ENCODE measurements at places on chromosomes 12 and 14. TPM values are rescaled to one million over a fixed set of nuclear protein-coding genes. Genes with fewer than 3 reads are reported as not detected.

PTPRO gene
- 0.25 TPM for total RNA-seq

CNOT2 gene
- total RNA-seq, result 66.2 TPM

LAG3 gene
- total RNA-seq, result 25.1 TPM

C12orf54 gene
- total RNA-seq, result not detected

TAS2R42 gene
- not detected for total RNA-seq

AKAP3 gene
- 1.8 TPM for total RNA-seq

DNA sequence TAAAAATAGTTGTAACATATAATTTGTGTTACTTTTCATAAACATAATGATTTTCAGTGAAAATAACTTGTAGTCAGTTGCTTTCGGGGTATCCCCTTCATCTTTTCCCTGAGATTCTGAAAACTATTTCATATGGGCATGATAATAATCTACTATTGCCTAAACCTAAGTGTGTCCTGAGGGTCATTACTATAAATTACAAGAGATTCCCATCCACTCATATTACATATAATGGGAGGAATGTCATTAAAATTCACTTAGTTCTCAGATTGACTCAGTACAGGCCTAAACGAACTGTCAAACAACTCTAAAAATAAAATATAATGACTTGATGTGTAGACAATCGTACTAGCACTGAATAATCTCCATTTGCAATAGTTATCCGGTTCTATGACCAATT, 72.7 kb downstream of the PTPRR start:
- no peak overlapping the region for H3K4me3 ChIP-seq
- H3K36me3 ChIP-seq, result no peaks in the 10 kb centered on the region
- H3K27ac ChIP-seq, result no peak overlapping the region
- DNase-seq, result no peak

DNA sequence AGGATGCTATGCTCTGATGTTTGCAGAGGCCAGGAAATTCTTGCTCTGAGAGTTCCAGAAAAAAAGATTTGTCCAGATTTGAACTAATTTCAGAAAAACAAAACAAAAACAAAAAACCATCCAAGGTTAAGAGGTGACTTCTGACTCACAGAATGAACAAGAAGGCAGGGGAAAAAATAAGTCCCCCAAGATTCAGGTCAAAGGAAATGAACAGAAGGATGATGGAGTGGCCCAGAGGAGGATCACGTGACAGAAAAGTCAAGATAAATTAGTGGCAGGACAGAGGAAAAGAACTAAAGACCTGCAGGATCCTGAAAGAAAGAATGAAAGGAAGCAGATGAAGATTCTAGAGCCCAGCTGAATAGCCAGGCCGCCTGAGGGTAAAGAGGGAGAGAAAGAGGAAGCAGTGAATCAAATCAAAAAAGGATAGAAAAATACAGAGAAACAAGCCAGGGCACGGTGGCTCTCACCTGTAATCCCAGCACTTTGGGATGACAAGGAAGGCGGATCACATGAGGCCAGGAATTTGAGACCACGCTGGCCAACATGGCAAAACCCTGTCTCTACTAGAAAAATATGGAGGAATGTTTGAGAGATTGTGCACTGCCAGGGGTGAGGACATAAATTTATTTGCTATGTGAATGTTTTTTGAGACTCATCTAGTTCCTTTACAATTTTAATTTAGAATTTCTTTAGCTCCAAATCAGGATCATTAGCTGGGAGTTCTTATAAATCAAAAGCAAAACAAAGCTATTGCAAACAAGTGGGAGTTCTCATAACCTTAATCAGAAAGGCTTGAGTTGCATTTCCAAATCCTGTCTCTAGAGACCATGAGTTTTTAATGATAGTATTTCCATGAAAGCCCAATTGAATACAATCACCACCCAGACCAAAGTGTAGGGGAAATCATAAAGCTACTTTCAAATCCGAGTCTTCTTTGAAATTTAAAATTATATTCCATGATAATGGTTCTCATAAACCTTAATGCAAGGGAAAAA, 217.1 kb upstream of the PLEKHG7 start:
- DNase-seq, result no peak
- H3K4me1 ChIP-seq, result peaks cover 25% of the 10 kb centered on the region
- no peaks in the 10 kb centered on the region for H3K36me3 ChIP-seq
- H3K27me3 ChIP-seq, result no peaks in the 10 kb centered on the region

DNA sequence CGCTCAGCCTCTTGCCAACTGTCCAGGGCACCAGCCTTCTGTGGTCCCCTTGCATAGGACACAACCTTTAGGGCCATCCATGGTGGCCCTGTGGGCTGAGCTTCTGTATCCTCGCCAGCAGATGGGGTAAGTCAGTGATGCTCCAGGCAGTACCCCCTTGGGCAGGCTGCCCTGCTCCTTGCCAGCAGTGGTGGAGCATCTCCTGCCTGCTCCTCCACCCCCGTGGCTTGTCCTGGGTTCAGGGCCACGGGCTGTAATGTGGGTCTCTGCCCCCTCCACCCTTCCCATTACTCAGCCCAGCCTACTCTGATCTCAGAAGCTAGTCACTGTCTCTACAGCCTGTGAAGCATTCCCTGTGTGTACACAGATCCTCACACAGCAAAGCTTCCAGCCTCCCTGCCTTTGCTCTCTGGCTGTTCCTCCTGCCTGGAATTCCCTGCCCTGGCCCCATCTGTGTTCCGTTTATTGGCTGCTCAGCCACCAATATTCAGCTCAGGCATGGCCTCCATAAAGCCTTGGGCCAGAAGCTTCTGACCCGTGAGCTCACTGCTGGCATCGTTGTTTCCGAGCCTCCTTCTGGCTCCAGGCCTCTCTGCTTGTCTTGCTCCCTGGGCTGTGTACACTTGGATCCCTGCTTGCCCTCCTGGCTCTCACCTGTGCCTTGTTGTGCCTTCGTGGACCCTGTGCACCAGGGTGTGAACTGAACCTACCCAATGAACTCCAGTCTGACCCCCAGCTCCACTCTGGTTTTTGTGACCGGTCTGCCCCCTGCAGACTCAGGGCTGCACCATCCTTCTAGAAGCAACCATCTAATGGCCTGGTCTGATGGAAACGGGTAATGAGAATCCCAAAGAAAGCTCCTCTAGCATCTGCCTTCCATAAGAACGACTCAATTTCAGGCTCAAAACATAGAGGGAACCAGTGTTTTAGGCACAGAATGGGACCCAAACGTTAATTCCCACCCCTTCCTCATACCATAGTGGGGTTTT, 177.0 kb upstream of the PRMT8 start:
- peaks cover 2% of the 10 kb centered on the region for H3K27me3 ChIP-seq
- H3K4me1 ChIP-seq, result no peaks in the 10 kb centered on the region
- H3K27ac ChIP-seq, result no peak overlapping the region
- peak; percentile 24 for DNase-seq

- peaks cover 14% of the 10 kb centered on the region for H3K4me1 ChIP-seq
- no peaks in the 10 kb centered on the region for H3K36me3 ChIP-seq
- no peaks in the 10 kb centered on the region for H3K27me3 ChIP-seq
- H3K4me3 ChIP-seq, result no peak overlapping the region
- no peak overlapping the region for H3K27ac ChIP-seq
- DNase-seq, result peak; percentile 23
Observed at GRCh38 chr12:21542403-21542802, 16.3 kb downstream of the SPX start.

DNA sequence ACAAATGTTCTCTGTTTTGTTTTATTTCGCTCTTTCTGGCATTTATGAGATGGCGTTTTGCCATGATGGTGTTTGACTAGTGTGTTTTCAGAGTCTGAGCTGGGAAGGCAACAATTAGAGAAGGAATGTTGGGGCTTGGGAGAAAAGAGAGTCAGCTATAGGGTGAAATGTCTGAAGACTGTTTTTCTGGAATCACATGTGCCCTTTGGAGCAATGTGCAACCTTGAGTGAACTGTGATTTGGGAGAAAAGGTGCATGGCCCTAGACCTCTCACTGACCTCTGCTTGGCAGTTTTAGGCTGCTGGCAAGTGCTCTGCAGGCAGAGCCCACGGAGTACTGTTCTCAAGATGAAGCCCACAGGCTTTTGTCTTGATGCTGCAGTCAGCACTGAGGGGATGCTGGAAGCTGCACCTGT, 379.9 kb upstream of the PDE3A start:
- no peak overlapping the region for H3K27ac ChIP-seq
- H3K27me3 ChIP-seq, result no peaks in the 10 kb centered on the region
- H3K4me1 ChIP-seq, result no peaks in the 10 kb centered on the region
